ENCODE measurements at places on chromosomes 13 and 19.

GRCh38 chr13:76954538-76954937, 6.2 kb downstream of the ACOD1 start:
- no peak for DNase-seq

DNA sequence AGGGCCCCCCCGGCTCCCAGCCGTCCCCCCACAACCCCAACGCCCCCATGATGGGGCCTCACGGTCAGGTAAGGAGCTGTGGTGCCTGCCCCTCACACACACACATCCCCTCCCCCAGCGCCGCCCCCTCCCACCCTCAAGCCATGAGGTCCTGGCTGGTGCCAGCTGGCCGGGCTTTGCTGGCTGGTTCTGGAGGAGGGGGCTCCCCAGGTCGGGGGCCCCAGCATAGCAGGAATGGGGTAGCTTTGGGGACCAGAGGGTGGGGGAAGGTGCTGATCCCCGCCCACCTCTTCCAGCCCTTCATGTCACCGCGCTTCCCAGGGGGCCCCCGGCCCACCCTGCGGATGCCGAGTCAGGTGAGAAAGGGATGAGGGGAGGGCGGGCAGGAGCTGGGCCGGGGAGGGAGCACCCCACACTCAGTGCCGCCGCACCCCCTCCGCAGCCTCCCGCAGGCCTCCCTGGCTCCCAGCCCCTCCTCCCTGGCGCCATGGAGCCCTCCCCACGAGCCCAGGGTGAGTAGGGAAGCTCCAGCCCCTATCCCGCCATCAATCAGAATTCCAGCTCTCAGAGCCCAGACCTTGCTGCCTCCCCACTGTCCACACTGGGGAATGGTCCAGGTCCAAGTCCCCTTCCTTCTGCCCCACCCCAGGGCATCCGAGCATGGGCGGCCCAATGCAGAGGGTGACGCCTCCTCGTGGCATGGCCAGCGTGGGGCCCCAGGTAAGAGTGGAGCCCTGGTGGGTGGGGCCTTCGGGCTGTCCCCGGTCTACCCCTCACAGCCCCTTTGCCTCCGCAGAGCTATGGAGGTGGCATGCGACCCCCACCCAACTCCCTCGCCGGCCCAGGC, 6.4 kb downstream of the ISYNA1 start:
- DNase-seq: no peak

GRCh38 chr19:46513461-46514236, 18.0 kb upstream of the PNMA8B start:
- DNase-seq: peak; percentile 78

DNA sequence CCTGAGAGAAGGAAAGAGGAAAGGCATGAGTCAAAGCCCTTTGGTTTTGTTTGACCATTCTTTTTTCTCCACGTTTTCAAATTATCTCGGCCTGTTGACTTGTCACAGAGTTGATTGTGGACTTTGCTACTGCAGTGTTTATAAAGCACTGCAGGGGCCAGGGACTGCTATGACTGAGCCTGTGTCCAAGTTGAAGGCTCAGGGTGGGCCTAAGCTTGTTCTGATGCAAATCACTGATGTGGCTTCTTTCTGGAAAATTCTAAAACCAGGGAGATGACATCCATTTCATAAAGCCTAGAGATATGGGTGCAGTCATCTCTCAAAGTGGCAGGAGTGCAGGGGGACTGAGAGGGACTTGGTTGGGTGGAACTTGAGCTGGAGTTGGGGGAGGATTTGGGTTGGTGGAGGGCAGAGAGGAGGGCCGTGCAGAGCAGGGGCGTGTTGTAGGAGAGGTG, 1.2 kb upstream of the CXCL17 start:
- DNase-seq: no peak

DNA sequence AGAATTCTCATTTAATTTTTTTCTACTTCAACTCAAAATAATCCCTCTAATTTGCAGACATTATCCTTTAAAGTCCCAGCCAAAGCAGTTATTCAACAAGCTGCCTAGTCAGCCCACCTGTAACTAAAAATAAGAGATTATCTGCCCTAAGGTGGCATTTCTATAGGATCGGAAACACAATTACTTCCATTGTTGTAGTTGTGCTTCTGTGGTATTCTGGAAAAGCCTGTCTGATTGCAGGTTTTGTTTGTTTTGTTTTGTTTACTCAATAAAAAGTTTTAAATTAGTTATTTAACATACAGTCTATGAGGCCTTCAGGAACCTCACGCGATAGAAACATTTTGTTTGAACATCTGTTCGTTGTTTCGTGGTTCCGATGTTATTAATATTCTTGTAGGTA, 101.0 kb downstream of the ZIC5 start:
- DNase-seq: no peak
